ENCODE measurements at places on chromosomes 5 and 9.

DNA sequence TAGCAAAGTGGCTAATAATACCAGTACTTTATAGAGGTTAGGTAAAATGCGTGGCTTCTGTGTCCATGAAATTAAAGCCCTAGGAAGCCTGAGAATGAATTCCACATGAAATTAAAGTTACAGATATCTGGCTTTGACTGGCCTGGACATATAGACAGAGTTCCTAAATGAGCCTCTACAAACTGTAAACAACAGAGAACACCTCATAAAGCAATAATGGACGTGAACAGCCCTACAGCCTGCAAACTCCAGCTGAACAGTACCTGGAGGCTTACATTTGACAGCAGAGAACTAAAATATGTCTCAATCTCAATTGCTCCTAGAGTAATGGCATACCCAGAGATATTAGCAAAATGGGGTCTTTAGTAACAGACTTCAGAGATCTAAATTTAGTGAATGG is 28.7 kb downstream of the GOLPH3 start:
- no peak for DNase-seq

DNA sequence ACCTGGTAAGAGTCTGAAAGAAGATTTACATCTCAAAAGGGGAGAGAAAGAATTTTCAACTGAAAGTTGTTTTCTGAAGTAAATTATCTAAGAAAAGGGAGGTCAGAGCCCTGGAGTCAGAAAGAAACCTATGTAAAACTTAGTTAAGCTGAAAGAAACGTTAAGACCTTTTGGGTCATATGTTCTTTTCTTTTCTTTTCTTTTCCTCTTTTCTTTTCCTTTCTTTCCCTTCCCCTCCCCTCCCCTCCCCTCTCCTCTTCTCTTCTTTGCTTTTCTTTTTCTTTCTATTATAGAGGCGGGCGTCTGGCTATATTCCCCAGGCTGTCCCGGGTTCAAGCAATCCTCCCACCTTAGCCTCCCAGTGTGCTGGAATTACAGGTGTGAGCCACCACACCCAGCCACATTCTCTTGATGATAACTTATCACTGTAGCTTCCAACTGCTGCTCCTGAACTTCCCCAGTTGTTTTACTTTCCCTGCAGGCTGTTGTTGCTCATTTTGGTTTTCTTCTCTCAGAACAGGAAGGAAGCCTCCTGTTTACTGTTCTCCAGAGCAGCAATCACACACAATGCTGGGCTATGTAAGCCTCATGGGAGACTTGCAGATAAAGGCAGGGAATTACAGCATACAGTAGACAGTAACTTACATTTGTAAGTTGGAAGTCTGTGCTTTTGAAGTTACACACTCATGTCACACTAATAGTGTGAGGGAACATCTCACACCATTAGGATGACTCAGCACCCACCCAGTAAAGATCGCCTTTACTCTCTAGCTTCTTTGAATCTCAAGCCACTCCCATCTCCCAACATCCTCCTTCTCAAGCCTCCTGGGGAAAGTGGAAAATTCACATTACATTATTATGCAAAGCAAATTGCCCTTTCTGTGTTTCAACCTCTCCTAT is 2216.6 kb upstream of the WWC1 start:
- DNase-seq = no peak

DNA sequence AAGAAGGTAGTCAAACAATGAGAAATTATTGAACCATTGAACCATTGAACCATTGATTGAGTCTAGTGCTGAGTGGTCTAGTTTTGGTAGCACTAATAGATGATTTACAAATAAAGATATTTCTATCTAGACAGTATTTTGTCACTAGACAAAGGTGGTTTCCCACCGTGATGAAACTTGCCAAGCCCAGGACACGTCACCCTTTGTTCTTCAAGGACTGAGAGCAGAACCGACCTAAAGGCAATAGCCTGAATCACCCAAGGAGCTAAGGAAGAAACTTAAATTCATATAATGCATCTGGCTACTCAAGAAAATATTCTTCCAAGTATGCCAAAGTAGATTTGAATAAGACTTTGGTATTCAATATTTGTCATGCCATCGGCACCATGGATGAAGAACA is 103.3 kb downstream of the ESM1 start:
- DNase-seq = no peak

- DNase-seq = no peak
Measured at GRCh38 chr5:54793468-54794134, 191.8 kb downstream of the ESM1 start.

GRCh38 chr9:107548298-107549142 is 59.0 kb upstream of the KLF4 start:
- DNase-seq = no peak

DNA sequence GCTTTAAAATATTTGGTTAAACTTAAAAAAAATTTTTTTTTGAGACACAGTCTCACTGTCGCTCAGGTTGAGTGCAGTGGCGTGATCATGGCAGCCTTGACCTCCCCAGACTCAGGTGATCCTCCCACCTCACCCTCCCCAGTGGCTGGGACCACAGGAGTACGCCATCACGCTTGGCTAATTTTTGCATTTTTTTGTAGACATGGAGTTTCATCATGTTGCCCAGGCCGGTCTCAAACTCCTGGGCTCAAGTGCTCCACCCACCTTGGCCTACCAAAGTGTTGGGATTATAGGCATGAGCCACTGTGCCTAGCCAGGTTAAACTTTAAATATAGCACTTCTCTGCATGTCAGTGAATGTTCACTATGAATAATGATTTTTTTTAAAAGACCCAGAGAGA is 224.5 kb upstream of the RFX3 start:
- no peak for DNase-seq

DNA sequence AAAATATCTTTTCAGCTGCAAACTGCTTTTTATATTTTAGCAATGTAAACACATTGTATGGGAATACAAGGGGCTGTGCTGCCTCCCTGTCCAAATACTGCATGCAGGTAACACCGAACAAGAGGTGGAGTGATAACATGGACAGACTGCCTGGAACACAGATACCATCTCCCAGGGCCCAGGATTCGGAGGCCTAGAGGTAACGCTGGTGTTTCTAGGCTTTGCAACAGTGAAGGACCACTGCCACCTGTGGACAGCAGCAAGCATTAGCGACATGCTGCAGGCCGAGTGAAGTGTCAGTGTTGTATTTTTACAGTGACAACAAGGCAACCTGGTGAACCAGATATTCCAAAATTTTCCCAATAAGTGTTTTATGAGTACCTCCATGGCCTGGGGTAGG is 379.1 kb downstream of the DMRT2 start:
- DNase-seq = peak; percentile 34

DNA sequence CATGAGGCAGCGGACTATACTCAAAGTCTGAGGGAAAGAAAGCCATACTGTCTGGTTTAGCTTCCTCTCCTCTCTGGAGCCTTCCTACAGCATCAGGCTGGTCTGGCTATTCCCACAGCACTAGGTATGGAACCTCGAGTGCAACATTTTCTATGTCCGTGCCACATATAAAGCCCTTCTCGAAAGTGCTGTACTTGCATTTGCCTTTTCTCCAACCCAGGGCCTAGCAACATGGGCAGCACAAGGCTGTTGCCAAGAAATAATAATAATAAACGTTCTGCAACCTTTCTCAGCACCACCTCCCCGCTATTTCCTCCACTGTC is 804 bp downstream of the MED10 start:
- DNase-seq = no peak

DNA sequence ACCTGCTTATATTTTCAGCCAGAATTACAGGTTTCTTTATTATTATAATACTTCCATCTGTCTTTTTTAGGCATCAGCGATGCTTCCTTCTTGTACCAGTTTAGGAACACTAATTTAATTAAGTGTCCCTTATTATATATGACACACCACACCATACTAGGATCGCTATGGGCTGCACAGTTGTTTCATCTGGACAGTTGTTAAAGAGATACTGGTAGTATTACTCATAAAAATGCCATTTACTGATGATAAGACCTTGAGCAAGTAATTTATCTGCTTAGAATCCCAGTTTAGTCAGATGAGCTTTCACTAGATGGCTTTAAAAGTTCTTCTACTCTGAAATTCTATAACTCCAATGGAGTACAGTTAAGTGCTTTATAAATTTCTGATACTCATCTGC is 17.1 kb downstream of the ARSK start:
- DNase-seq = no peak

DNA sequence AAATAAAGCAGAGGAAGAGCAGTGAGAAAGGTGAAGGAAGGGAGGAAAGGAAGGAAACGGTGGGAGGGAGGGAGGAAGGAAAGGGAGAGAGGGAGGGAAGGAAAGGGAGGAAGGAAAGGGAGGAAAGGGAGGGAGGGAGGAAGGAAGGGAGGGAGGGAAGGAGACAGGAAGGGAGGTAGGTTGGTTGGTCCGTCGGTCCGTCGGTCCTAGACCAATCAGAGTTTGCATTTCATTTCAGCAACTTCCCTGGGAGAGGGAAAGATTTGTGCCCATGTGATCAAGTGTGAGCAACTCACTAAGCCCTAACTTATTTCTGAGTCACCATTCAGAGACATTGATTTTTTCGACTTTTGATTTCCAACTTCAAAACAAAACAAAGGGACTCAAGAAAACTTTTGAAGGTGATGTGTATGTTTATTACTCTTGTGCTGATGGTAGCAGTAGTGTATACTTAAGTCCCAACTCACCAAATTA is 18.8 kb downstream of the NANS start:
- no peak for DNase-seq

GRCh38 chr5:111383288-111383970 is 128.9 kb downstream of the STARD4 start:
- DNase-seq = no peak

GRCh38 chr9:69192214-69192613 is 18.1 kb downstream of the TJP2 start:
- no peak for DNase-seq

- no peak for DNase-seq
Measured at GRCh38 chr9:35027374-35027773, 37.8 kb downstream of the DNAJB5 start.
